Left ventricle myocardium superior (tissue), 1 donor: ENCODE measurements at places on chromosomes 2 and 18. TPM values are rescaled to one million over a fixed set of nuclear protein-coding genes. Genes with fewer than 3 reads are reported as not detected.

Gene NEU2
- not detected for total RNA-seq

Gene TXNL1
- 113 TPM for total RNA-seq

Gene CD8B2
- not detected for total RNA-seq

Gene DGKD
- total RNA-seq: 27.1 TPM

Gene TRIM54
- total RNA-seq: 291 TPM

Gene AFG3L2
- 143 TPM for total RNA-seq

Gene RANBP2
- total RNA-seq: 48.3 TPM

Gene ZNF516
- total RNA-seq: 14.0 TPM

Gene TANC1
- total RNA-seq: 62.7 TPM

Gene RAB17
- total RNA-seq: 3.2 TPM

Gene SLC30A3
- 9.4 TPM for total RNA-seq

Gene PKP4
- total RNA-seq: 70.4 TPM

Gene COL4A4
- total RNA-seq: 9.8 TPM

Gene ZBTB14
- total RNA-seq: 8.5 TPM

Gene DPY30
- total RNA-seq: 42.6 TPM

Gene UGT1A9
- not detected for total RNA-seq

Gene INHBB
- total RNA-seq: 2.8 TPM

Gene LCT
- total RNA-seq: not detected

Gene ASB1
- 60.2 TPM for total RNA-seq

Gene CELF4
- 0.52 TPM for total RNA-seq

Gene GPR39
- not detected for total RNA-seq

Gene MTA3
- total RNA-seq: 17.6 TPM

Gene C2orf80
- not detected for total RNA-seq

Gene FAP
- total RNA-seq: 1.3 TPM

Gene ADGRF3
- not detected for total RNA-seq

Gene ALPG
- total RNA-seq: not detected

Gene MARCO
- 7.2 TPM for total RNA-seq

Gene HOXD13
- not detected for total RNA-seq

Gene SLC35G4
- not detected for total RNA-seq

Gene RBKS
- total RNA-seq: 3.3 TPM

Gene MTCL1
- total RNA-seq: 6.7 TPM

Gene GREB1
- total RNA-seq: 8.2 TPM

Gene RAB31
- 7.6 TPM for total RNA-seq

Gene TPRKB
- total RNA-seq: 36.4 TPM

Gene TCF7L1
- total RNA-seq: 7.1 TPM

Gene TANK
- total RNA-seq: 27.9 TPM

Gene RPRM
- total RNA-seq: not detected

Gene NT5DC4
- not detected for total RNA-seq

Gene GCG
- not detected for total RNA-seq

Gene MYCN
- total RNA-seq: 0.45 TPM

Gene MRPS9
- total RNA-seq: 81.8 TPM

Gene MPP4
- not detected for total RNA-seq

Gene DYSF
- 49.2 TPM for total RNA-seq

Gene CHRNA1
- not detected for total RNA-seq

Gene ATAD2B
- total RNA-seq: 6.9 TPM

Gene UNC50
- 28.5 TPM for total RNA-seq

Gene MROH2A
- not detected for total RNA-seq

Gene GPR45
- not detected for total RNA-seq

Gene WNT6
- 2.4 TPM for total RNA-seq

Gene PXDN
- total RNA-seq: 18.5 TPM

Gene LYPD1
- total RNA-seq: not detected

Gene UGT1A3
- not detected for total RNA-seq

Gene LRPPRC
- total RNA-seq: 98.6 TPM
